ENCODE measurements at places on chromosomes 5 and 9.

DNA sequence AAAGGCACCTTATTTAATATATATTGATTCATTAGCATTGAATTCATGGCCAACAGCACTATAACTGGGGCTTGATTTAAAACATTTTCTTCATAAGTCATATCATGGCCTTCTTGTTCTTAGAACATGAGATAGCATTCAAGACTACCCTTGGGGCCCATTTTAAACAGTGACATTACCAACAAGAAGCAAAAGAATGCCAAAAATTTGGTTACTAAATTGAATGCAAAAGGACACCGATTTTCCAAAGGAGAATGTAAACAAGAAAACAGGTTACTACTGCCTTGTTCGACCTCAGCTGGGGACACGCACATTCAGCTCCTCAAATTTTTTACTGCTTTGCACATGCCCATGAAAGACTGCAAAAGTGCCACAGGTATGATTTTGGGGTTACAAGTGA, 219.4 kb upstream of the TLE4 start:
- DNase-seq = no peak

DNA sequence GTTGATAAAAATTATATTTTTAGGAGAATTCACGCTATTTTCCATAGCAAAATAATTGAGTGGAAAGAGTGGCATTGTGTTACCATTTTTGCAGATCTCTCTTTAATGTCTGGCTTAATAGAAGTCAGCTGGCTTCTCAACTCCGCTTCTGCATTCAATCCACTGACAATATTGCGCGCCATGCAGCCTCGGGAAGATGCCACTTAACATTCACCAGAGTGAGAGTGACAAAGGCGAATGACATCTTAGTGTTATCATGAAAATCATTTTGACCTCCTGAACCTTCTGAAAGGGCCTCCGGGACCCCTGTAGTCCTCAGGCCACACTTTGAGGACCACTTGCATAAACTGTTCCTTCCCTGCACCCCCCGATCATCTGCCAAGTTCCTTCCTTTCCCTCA, 80.1 kb upstream of the ORM1 start:
- no peak for DNase-seq

DNA sequence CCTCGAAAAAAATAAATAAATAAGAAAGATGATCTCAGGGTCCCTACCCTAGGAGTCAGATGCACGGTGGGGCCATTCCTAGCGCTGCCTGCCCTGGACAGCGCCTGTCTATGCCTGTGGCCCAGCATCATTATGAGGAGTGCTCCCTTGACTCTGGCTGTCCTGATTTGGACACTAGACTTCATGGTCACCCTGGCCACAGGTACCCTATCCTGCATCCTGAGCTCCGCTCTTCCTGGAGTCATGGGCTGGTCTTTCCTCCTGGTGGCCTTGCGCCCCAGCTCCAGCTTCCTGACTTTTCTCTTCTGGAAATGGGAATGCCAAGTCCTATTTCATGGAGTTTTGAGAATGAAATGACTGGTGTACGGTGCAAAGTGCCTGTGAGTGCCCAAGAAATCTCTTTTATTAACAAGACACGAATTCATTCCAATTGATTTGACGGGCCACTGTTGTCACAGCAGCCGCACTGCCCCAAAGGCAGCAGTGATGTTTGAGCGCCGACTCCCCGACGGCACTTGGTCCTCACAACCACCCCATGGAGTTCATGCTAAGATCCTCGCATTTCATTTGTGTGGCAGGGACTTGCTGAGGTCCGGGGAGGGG, 564 bp upstream of the AIF1L start:
- no peak for DNase-seq

GRCh38 chr9:86807367-86807976, 139.8 kb downstream of the GAS1 start:
- DNase-seq = no peak

- DNase-seq = peak; percentile 33
These were observed 38.0 kb upstream of the ADAM19 start for GRCh38 chr5:157613385-157614245.

- DNase-seq = no peak
These were observed 33.9 kb downstream of the PSMB7 start for GRCh38 chr9:124381170-124381945.

- DNase-seq = no peak
These were observed 51.8 kb upstream of the TGFBR1 start for GRCh38 chr9:99052815-99053715.

- no peak for DNase-seq
These were observed 25.2 kb downstream of the WNK2 start for GRCh38 chr9:93209097-93209496.

GRCh38 chr5:170466553-170466952, 37.3 kb upstream of the KCNIP1 start:
- no peak for DNase-seq

- DNase-seq = no peak
These were observed 294.3 kb upstream of the IRX1 start for GRCh38 chr5:3301306-3301705.

GRCh38 chr9:94649100-94649819, 9.9 kb upstream of the FBP1 start:
- no peak for DNase-seq

GRCh38 chr5:98969400-98969799, 40.6 kb upstream of the CHD1 start:
- DNase-seq = no peak

GRCh38 chr5:39186289-39186688, 33.1 kb downstream of the FYB1 start:
- DNase-seq = no peak

DNA sequence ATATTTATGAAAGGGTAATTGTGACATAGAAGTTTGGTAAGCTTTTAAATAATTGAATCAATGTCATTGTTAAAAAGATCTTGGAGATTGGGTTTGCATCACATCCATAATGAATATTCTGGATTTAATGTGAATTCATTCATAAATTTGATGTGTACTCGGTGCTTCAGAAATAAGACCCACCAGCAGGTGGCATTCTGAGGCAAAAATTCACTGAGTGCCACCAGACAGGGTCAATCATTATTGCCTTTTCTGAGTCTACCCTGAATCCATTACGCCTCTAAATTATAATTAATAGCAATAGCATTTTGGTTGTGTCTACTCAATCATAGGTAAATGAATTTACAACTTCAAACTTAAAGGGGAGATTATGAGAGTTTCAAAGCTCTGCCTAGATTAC, 1.0 kb downstream of the TRPC7 start:
- DNase-seq = no peak

DNA sequence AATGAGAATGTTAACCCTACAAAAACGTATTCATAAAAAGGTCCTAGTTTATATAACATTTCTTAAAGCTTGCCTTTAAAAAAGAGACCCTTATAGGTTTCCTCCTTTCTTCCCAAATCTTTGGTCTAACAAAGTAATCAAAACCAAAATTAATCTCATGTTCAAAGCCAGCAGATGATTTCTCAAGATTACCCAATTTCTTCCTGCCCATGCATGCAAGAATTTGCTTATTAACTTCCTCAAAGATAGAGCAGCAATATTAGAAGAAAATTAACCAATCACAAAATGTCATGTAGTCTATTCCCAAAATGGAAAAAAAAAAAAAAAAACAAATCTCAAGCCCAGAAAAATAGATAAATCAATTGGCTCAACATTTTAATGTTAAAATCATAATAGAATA, 114.9 kb downstream of the MLLT3 start:
- DNase-seq = no peak

DNA sequence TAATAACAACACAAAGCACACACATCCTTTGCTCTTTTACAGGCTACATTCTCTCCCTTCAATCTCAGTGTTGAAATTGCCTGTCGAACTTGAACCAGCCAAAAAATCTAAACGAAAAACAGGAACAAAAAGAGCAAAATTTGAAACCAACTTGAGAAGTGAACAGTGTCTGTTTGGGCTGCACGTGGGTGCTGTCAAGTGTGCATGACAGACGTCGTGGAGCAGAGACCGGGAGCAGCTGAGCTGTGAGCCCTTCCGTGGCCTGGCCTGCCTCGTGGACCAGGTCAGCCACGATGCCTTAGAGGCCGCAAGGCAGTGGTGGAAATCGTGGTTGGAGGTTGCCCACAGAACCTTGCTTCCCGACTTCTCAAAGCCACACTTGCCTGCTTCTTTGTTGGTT, 34.8 kb upstream of the DENND1A start:
- no peak for DNase-seq

GRCh38 chr5:109652096-109652495, 37.6 kb upstream of the MAN2A1 start:
- no peak for DNase-seq

- DNase-seq = no peak
These were observed 201.2 kb downstream of the EBF1 start for GRCh38 chr5:158898185-158899177.

DNA sequence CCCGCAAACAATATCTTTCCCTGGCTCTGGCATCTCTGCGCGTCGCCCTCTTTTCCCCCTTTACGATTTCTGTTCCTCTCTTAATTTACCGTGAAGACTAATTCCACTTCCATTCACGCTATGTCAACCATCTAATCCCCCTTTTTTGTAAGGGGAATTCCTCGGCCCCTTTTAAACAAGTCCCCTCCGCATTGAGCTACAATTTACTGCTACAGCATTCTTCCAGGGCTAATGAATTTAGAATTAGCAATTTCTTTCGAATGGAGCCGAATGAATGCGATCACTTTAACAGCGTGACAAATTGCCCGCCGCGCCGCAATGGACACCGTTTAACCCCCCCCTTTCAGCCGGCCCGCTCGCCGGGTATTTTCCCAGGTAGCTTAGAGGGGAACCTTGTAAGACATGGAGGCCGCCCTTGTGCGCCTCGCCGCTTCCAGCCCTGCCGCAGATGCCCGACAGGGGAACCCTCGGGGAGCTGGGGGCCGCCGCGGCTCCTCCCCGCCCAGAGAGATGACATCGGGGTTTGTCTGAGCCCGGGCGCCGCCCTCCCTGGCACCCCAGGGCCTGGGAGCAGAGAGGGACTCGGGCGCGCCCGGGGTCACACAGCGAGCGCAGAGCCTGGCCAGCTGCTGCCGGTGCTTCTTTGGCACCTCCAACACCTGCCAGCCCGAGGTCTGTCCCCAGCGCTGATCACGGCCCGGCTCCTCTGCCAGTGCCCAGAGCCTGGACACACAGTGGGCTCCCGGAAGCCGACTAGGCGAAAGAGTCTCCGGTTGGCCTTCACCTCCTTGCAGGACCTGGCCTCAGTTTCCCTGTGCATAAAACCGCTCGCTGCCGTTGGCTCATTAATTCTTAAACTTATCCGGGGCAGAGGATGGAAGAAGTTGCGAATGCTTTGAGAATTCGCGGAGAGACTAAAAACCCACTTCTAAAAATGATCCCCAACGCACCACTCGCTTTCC, 1.3 kb downstream of the PRDM12 start:
- DNase-seq = peak; percentile 32

GRCh38 chr5:104606258-104606829, 1043.8 kb upstream of the NUDT12 start:
- DNase-seq = no peak

GRCh38 chr9:88974641-88975040, 16.6 kb upstream of the S1PR3 start:
- no peak for DNase-seq

DNA sequence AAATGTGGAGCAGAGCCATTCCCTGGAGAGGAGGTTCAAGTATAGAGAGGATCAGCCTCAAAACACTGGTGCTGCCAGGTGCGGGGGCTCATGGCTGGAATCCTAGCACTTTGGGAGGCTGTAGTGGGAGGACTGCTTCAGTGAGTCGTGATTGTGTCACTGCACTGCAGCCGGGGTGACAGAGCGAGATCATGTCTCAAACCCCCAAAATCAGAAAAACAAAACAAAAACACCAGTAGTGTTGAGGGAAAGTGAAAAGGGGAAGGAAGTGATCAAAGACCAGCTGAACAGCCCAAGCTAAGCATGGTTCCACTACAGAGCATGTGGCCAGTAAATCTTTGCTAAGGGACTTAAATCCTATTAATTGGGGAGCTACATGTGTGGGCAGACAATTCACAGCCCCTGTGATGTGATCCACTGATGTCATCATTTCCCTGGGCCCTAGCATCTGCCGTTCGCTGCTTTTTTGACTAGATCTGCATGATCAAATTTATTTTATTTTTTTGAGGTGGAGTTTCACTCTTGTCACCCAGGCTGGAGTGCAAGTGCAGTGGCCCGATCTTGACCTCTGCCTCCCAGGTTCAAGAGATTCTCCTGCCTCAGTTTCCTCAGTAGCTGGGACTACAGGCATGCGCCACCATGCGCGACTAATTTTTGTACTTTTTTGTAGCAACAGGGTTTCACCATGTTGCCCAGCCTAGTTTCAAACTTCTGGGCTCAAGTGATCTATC, 2.7 kb upstream of the PCBD2 start:
- DNase-seq = no peak

- peak; percentile 73 for DNase-seq
These were observed 95.8 kb upstream of the KLF9 start for GRCh38 chr9:70510157-70510770.

DNA sequence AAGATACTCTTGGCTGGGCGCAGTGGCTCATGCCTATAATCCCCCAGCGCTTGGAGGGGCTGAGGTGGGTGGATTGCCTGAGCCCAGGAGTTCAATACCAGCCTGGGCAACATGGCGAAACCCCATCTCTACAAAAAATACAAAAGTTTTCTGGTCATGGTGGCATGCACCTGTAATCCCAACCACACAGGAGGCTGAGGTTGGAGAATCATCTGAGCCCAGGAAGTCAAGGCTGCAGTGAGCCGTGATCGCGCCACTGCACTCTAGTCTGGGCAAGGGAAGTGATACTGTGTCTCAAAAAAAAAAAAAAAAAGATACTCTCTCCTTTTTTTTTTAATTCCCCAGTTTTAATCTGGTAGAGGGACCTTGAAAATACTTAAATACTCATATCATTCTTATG, 15.0 kb downstream of the ANKRD33B start:
- DNase-seq = no peak

DNA sequence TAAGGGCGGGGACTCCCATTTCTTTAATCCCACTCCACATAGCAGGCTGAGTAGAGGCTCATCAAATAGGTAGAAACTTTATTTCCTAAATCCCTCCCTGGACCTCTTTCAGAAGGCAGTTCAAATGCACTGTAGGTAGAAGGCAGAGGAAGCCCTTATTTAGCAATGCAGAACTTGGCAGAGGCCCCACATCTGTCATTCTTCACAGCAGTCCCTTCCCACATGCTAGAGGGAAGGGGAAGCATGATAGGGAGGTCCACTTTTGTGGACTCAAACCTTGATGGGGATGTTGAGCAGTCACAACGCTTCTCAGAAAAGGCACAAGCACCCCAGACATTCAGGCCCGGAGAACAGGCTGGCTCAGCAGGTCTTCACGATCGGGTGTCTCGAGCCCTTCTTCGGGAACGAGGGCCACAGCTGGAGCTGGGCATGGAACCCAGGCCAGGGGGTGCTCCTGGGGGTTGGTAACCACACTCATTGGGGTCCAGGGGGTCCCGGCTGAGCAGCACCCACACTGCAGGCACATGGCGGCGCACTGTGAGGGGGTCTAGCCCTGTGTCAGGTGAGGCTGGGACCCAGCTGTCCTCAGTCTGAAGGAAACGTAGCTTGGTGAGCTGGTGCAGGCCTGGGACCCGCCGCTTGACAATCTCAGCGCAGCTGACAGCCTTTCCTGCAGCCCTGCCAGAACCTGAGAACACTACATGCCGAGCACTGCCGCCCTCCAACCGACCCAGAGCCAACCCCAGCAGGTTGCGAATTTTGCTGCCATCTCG, 1.3 kb downstream of the RPP25L start:
- no peak for DNase-seq

Measured in erythroblast (primary cell).